Fibroblast of villous mesenchyme (primary cell): ENCODE measurements at places on chromosomes 7 and 10. TPM values are rescaled to one million over a fixed set of nuclear protein-coding genes. Genes with fewer than 3 reads are reported as not detected.

Gene ANKRD16
- total RNA-seq = 4.7 and 9.3 TPM in 2 replicates

Gene NODAL
- total RNA-seq = not detected in 2 replicates

Gene CYP3A4
- not detected in 2 replicates for total RNA-seq

Gene MEIG1
- total RNA-seq = 0.32 TPM in 1 of 2 replicates, not detected in the other

Gene HOXA6
- total RNA-seq = 10.6 and 11.2 TPM in 2 replicates

Gene PON1
- total RNA-seq = not detected in 2 replicates

Gene LIPK
- not detected in 2 replicates for total RNA-seq

Gene NPY4R
- total RNA-seq = under 0.01 TPM in 1 of 2 replicates, not detected in the other

Gene PLA2G12B
- not detected in 2 replicates for total RNA-seq

Gene BTBD16
- not detected in 2 replicates for total RNA-seq

Gene ACHE
- total RNA-seq = not detected in 2 replicates
